Activated CD4-positive, alpha-beta T cell treated with anti-CD3 and anti-CD28 coated beads, Interleukin-2, amount 50 U/mL, for 4 hours (primary cell): ENCODE measurements at places on chromosomes 4 and X.

- DNase-seq, result peak; percentile 97
These were observed 393 bp downstream of the GTPBP6 start for GRCh38 chrX:318068-318738.

DNA sequence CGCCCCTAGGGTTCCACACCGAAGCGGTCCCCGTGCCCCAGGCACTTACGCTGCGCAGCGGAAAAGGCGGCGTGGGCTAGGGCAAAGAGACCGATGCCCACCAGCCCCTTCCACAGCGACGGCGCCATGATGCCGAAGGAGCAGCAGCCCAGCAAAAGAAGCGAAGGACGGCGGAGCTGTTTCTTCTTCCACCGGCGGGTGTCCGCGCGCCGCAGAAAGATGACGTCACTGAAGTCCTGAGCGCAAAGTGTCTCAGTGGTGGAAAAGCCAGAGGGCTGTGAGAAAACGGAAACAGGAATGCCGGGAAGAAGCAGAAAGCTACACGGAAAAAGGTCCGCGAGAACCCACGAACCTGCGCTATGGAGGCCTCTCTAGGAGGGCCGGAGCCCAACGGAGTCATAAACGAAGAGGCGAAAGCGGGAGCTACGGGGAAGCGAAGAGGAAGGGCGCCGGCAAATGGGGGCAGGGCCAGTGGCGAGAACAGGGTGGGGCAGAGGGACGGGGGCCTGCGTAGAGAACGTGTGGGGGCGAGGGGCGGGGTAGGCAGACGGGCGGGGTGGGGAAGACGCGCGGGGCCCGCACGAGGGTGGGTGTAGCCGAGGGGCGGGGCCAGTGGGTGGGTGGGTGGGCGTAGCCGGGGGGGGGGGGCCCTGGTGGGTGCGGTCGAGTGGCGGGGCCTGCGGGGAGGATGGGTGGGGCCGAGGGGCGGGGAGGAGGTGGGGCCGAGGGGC, at the start of gene MMGT1:
MMGT1 (minus strand) TSS at position 441 of the 731 bp plus-strand sequence; CDS start at position 128, 313 bp downstream.
- peak; percentile 81 for DNase-seq

DNA sequence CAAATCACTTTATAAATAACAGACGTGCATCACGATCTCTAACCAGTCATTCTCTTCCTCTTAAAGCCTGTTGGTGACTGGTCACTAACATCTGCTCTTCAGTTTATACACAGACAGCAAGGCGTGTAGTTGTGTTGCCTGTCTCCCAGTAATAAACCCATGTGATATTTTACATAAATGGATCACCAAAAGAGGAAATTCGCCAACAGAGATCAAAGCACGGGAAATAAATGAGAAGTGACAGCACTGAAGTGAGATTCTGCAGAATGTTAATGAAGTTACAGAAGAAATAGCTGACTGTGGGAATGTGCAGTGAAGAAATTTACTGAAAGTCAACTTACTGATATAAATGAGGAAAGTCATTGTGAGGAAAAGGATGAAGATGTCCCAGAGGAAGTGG, 47.0 kb downstream of the AFF1 start:
- no peak for DNase-seq

DNA sequence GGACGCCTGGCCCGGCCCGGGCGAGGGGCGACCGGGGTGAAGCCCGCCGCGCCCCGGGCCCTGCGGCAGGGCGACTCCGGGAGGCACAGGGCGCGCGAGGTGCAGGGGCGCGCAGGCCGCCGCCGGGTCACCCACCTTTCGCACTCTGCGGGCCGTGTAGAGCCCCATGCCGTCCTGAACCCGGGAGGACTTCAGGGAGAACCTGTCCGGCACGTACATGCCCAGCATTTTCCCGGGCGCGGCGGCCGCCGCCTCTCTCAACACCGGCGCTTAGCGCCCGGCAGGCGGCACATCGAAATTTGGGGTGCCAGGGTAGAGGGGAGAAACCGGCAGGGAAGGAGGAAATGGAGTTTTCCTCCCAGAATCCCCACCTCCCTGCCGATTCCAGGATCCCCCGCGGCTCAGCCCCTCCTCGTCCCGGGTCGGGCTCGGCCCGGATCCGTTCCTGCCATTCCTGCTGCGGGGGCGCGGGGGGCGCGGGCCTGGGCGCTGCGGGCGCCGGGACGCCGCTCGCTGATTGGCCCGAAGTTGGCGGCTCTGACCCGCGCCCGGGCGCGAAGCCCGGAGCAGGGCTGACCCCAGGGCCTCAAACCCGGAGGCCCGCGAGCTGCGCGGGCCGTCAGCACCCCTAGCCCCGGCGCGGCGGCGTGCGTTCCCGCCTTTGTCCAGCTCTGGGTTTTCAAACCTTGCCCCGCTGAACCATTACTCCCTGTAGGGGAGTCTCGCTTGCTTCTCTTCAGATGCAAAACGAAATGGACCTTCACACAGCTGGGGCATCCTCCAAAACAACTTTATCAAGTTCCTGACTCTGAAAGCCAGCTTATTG, at the start of gene PRDM5:
PRDM5 (minus strand) TSS at position 346 of the 826 bp plus-strand sequence; CDS start at position 228, 118 bp downstream.
- DNase-seq, result no peak

GRCh38 chrX:138691186-138691585, 20.3 kb downstream of the FGF13 start:
- DNase-seq, result no peak

DNA sequence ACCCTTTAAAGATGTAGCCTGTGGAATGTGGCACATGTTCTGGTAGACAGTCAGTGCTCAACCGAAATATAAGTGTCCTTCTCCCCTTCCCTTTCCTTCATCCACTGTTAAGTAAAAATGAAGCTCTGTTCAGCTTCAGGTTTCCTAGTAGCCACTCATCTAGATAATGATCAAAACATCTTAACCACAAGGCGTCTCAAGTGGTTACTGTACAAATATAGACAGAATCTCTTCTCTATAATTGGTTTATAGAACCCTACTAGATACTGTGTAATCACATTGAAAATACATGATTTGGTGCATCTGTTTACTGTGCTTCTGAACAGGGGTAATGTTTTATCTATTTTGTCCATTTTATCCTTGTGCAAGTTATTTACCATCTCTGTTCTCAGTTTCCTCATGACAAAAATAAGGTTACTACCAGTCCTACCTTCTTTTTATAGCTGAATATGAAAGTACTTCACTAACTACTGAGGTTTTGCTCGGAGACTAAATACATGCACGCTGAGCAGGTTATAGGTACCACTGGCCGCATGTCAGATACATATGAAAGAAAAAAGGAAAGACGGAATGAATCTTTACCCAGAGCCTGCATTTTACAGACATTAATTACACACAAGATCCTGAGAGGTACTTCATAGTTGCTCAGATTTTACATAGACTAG, 20.3 kb upstream of the SLC25A4 start:
- DNase-seq, result no peak

- no peak for DNase-seq
These were observed 6.6 kb downstream of the NKX1-1 start for GRCh38 chr4:1399508-1400190.

DNA sequence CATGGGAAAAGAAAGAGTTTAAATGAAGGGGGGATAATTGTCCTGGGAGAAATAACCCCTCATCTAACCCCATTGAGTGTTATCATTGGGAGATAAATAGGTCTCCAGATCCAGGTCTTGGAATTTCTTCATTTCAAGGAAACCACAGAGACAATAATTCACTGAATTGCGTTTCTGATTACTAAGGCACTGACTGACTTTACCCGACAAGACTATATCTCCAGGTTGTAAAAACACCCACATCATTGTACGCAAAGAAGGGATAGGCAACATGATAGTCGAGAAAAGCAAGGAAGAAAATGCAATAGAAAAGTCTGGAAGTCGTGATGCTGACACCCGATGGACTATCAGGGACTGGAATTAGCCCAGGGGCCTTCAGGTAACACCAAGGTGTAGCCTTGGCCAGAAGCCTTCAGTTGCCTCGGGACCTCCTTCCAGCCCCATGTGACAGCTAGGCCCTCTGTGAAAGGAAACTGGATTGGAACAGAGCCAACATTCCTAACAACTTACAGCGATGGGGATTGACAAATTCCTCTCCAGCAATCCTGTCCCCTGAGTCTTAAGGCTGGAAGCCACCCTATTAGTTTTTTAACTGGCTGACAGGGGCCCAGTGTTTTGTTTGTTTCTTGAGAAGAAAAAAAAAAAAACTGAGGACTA, 46.5 kb upstream of the RAB9B start:
- DNase-seq, result no peak
